ENCODE measurements at places on chromosomes 7 and 10. TPM values are rescaled to one million over a fixed set of nuclear protein-coding genes. Genes with fewer than 3 reads are reported as not detected.

DNA sequence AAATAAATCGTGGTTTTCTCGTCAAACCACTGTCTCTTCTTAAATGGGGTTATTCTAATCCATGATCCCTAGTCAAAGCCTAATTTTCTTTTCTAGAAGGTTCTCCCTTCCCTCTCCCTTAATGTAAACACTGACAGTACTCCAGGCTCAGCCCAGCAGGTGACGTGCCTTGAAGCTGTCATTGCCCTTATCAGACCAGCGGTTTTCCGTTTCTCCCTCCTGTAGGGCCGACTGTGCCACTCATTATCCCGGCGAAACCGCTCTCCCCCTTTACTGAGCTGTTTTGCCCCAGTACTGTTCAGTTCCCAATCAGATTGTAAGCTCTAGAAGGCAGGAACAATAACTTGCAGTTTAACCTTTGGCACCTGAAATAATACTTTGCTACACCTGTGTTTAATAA, 153.5 kb upstream of the RHEB start:
- DNase-seq: no peak

GPR15LG gene
- not detected for total RNA-seq

GRCh38 chr10:1151076-1152033, 95.2 kb downstream of the WDR37 start:
- no peak for DNase-seq

SH2D4B gene
- 0.07 TPM for total RNA-seq

CYP3A5 gene
- total RNA-seq: not detected

DNA sequence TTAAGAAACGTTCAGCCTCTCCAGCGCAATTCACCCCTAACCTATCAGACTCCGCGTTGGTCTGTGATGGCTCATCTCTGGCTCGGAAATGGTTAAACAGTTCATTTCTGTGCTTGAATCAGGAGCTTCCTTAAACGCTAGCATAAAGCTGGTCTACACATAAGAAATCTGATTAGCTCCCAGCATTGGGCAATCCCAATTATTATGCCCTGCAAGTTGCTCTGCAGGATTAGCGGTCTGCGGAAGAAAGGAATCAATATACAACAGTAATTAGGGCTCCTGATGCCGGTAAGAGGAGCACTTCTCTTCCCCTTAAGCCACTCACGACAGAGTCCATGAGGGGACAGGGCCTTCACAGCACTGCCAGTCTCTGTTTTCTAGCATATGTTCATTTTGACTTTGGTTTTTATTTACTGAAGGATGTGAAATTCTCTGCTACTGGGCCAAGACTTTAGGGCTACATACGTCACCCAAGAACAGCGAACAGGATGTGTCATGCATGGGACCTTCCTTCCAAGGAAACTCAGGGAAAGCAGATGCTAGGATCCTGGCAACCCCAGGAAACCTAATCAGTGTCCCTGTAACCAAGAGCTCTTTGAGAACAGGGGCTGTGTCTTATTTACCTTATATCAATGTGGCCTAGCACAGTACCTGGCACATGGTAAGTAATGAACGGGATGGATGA, 324.4 kb downstream of the KCNMA1 start:
- DNase-seq: no peak

DNA sequence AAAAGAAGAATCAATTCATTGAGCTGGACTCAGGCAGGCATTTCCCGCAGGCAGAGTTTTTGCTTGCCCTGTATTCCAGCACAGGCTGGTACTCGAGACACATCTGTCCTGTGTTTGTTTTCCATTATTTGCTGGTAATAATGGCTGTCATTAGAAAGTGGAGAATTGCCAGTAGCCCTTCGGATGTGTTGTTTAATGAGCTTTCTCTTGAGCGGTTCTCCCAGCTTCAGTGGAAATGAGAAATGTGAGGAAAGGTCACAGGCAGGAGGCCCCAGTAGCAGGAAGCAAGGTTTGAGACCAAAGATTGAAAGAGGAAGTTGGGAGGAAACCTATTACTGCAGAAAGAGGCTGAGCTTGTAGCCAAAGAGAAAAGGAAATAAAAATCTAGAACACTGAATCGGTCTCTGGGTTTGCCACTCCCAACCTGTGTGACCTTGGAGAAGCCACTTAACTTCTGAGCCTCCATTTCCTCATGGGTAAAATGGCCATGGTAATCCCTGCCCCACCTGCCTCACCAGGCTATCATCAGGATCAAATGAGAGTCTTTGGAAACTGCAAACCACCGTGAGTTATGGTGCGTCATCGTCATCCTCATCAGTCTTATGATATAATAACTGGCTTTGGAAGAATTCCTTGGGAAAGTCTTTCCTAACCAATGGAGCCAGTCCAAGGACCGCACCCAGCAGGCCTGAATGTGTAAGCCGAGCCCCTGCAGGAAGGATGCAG, 67.7 kb downstream of the TACR2 start:
- no peak for DNase-seq

DNA sequence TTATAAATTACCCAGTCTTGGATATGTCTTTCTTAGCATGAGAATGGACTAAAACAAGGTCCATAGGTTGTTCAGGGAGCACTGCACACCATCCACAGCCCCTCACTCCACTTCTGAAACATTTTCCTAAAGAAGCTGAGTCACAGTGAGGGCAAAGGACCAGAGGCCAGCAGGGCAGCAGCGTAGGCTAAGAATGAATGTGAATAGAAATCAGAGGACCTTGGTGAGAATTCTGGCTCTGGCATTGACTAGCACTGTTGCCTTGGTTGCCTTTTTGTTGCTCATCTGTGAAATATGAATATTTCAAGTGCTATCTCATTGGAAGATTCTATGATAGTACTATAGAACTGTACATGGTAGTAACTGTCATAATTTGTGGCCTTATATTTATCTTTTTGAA, 41.7 kb upstream of the TOMM7 start:
- DNase-seq: no peak

RHBDD2 gene
- 21.8 TPM for total RNA-seq

DNA sequence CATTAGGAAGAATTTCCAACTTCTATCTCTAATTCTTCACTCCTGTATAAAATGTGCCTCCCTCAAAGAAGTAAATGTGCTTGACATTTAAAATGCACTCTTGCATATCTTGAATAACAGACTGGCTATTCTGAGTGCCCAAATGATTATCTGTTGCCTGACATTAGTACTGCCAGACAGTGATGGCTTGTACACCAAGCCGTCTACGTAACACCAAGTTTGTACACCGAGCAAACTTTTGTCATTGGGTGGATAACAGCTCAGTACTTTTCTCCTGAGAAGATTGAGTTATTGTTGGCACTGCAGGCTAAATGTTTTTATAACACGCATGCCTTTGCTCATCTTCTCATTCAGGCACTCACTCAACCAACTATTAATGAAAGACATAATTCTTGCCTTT, 137.2 kb downstream of the DOCK4 start:
- no peak for DNase-seq

DNA sequence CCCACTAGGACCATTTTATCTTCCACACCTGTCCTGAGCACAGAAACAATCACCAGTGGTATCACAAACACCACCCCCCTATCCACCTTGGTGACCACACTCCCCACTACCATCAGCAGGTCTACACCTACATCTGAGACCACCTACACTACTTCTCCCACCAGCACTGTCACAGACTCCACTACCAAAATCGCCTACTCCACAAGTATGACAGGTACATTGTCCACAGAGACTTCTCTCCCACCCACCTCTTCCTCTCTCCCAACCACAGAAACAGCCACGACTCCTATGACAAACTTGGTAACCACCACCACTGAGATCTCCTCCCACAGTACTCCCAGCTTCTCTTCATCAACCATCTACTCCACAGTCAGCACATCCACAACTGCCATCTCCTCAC, 3.3 kb downstream of the MUC3A start:
- DNase-seq: no peak

DNA sequence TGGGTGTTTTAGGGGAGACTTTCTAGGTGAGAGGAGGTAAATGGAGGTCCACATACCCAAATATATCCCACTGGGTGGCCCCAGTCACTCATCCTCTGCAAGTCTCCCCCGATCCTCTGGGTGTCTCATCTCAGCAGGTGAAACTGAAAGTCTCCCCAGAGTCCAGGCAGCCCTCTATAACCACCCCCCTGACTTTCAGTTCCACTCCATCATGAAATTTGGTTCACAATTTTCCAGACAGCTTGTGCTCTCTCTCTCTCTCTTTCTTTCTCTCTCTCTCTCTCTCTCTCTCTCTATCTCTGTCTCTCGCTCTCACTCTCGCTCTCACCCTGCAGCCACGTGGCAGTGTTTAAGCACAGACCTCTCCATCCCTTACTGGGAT, 56.7 kb upstream of the ELN start:
- DNase-seq: no peak

GRCh38 chr7:103875718-103876117, 113.7 kb downstream of the RELN start:
- DNase-seq: no peak
